Nephron progenitor cell (in vitro differentiated cells): ENCODE measurements at places on chromosomes 6 and 20.

GRCh38 chr6:141123049-141123448 is 1009.7 kb upstream of the GJE1 start:
- DNase-seq: no peak

GRCh38 chr20:62499758-62500236 is 24.0 kb upstream of the GATA5 start:
- DNase-seq: no peak

DNA sequence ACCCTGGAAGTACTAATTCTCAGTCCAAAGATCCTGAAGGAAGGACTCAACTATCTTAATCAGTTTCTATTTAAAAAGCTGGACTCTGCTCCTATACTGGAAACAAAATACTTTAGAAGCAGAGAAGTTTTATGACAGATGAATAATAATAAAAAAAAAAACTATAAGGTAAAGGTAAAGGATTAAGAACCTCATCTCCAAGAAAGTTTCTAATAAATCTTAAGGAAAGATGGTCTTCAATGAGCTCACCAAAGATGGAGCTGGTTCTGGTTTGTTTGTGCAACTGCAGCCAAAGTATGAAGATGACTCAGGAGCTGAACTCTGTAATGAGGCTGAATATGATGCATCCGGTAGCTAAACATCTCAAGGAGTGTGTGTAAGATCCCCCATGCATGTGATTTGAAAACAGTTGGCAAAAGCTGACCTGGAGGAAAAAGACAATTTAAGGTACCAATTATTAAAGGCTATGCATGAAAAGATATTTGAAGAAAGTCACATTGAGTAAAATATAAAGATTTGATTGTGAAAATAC is 25.2 kb downstream of the MED23 start:
- DNase-seq: no peak

DNA sequence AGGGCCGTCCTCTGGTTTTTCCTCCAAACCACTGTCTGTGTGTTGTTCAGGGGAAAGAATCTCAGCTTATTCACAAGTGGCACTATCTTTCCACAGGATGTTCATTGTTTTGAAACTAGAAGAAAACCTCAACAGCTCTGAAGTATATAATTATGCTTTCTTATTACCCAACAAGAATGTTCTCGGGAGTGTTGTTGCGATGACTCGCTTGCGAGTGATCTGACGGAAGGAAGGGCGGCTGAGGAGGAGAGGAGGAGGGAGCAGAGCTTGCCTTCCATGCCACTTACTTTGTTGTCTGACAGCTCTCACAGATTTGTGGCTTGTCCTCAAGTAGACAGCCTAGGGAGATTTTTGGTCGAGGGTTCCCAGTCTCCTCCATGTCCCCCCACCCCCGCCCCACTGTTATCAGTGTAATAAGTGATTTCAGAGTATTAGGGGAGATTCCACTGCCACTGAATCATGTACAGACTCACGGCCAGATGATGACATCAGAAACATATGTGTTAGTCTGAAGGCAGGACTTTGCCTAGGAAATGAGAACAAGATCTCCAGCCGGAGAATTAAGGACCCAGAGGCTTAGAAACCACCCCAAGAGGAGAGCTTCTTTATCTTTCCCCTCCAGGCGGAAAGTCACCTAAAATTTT is 80.7 kb upstream of the CCN6 start:
- peak; percentile 10 for DNase-seq

GRCh38 chr20:50980851-50981713 is 22.5 kb downstream of the MOCS3 start:
- peak; percentile 81 for DNase-seq

GRCh38 chr6:92892626-92893170 is 526.7 kb downstream of the EPHA7 start:
- DNase-seq: no peak

DNA sequence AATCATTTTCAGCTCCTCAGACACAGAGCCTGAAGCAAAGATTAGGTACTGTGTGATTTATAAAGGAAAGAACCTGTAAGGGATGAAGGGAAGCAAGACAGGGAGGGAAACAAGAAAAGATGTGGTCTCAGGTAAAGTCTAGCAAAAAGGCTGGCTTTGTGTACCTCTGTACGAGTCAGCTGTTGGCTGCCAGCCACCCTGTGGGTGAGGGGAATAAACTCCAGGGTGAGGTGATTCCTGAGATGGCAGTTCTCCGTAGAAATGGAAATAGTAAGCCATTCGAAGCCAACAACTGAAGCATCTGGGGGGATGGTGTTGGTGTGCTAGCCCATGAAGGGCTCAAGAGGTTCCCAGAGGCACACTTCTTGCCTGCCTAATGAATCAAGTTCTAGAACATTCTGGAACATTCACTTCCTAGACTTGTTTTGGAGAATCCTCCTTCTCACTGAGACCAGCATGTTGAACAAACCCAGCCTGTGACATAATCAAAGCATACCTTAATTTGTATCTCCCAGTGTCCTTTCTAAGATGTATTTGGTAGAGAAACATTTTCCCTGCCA is 10.6 kb upstream of the TTPAL start:
- DNase-seq: no peak

DNA sequence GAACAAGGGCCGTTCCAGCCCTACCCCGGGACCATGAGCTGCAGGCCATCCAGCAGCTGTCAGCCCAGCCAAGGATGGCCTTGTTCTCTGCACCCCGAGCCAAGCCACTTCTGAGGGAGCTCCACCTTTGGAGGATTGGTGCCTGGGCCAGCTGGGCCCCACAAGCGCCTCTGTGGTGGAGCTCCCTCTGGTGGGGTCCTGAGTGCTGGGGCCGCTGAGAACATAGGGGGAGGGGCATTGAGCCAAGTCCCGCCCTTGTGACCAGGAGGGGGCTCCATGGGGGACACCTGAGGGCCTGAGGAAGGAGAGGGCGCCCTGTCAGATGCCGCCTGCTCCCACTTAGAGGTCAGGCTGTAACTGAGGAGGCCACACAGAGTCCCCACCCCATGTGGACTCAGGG is 43.2 kb downstream of the YTHDF1 start:
- no peak for DNase-seq

GRCh38 chr6:95087394-95088097 is 489.8 kb upstream of the MANEA start:
- no peak for DNase-seq

GRCh38 chr6:149478631-149479314 is 6.0 kb downstream of the ZC3H12D start:
- no peak for DNase-seq

- no peak for DNase-seq
Measured at GRCh38 chr6:36685926-36686667, 7.6 kb downstream of the CDKN1A start.

- DNase-seq: no peak
Measured at GRCh38 chr6:74731204-74731603, 474.6 kb downstream of the COL12A1 start.
